ENCODE measurements at places on chromosomes 7 and 10.

- DNase-seq: no peak
Observed at GRCh38 chr7:44122529-44122928, 819 bp downstream of the POLD2 start.

- DNase-seq: no peak
Observed at GRCh38 chr7:141860207-141860606, 18.9 kb upstream of the PRSS37 start.

DNA sequence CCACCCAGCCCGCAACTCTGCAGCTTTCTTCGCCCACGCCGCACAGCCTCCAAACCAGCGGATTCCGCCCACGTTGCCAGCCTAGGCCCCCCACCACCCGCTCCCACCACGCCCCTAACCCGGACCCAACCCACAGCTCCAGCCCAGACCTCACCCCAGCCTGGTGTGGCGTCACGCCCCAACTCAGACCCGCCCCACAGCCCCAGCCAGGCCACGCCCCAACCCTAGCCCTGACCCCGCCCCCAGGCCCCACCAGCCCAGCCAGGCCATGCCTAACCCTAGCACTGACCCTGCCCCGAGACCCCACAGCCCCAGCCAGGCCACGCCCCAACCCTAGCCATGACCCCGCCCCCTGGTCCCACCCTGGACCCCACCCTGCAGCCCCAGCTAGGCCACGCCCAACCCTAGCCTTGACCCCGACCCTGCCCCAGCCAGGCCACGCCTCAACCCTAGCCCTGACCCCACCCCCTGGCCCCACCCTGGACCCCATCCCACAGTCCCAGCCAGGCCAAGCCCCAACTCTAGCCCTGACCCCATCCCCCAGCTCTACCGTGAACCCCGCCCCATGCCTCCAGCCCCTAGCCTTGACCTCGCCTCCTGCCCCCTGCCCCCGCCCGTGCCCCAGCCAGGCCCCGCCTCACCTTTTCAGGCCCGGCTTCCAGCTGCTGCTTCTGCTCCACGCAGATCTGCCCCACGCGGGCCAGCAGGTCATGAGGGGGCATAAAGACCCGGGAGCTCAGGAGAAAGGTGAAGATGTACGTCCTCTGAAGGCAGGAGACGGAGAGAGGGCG lies 64.0 kb downstream of the RASGEF1A start:
- peak; percentile 40 for DNase-seq

- no peak for DNase-seq
Observed at GRCh38 chr10:126908225-126908624, 3.0 kb downstream of the DOCK1 start.

DNA sequence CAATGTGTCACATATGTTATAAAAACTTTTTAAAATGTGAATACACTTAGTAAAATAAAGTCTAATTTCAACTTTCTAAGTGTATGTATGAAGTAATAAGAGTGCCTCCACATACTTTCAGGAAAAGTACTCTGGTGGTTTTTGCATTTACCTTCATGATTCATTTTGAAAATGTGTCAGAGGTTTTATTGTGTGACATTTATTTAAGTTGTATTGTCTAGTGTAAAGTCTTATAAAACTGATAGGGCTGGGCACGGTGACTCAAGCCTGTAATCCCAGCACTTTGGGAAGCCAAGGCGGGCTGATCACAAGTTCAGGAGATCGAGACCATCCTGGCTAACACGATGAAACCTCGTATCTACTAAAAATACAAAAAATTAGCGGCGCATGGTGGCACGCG lies 226.5 kb downstream of the ITGB1 start:
- DNase-seq: no peak

DNA sequence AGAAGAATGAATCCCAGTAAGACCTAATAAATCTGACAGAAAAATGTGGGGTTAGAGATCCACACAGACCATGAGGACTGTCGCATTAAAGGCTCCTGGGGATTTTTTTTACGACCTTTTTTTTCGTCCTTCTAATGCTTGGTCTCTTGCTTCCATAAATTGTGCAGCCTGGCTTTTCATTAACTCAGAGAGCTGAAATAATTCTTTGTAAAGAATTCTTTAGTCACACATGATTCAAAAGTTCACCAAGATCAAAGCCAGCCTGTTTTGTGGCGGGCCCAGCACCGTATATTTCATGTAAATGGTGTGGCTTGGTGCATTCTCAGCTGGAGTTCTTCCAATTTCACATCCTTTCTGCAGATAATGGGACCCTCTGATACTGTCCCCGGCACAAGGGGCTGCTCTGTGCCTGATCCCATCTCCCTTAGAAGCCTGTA lies 206.6 kb upstream of the BMPER start:
- DNase-seq: no peak

- no peak for DNase-seq
Observed at GRCh38 chr7:132034748-132035416, 478.5 kb upstream of the PODXL start.
